ENCODE measurements at places on chromosomes 1 and 21.

DNA sequence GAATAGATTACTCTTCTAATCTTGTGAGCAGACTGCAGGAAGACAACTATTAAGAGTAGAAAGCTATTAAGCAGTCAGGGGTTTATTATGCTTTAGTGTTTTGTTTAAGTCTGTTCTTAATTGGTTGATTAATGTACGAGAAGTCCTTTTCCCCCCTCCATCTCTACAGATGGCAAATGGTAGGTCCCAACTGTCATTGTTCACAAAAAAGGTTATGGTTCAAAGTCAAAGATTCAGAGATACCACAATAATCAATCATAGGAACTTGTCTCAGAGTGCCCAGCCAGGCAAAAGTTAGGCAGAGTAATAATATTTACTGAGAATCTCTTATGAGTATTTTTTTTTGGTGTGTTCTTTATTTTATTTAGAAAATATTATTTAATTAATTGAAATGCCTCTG is 26.8 kb downstream of the NFIA start:
- no peak for DNase-seq

DNA sequence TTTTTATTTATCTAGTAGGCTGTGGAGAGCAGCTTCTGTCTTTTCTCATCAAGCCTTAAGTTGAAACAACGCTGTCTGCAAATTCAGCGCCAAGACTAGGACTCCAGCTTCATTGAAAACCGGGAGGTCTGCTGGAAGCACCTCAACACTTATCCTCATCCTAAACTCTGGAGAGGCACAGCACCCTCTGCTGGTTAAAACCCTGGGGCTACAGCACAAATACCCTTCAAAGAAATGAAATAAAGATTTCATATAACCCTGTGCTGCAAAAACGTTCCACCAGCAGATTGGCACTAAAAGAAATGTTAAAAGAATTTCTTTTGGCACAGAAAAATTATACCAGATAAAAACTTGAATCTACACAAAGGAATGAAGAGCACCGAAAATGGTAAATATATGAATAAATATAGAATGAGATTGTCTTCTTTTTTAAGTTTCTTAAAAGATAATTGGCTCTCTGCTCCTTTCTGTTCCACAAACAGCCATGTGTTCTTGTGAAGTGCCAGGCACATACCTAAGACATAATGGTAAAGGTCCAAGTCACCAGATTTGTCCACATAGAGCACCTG is 227.7 kb upstream of the SAMSN1 start:
- no peak for DNase-seq

GRCh38 chr1:186454981-186455380 is 5.9 kb downstream of the PDC start:
- DNase-seq = no peak

DNA sequence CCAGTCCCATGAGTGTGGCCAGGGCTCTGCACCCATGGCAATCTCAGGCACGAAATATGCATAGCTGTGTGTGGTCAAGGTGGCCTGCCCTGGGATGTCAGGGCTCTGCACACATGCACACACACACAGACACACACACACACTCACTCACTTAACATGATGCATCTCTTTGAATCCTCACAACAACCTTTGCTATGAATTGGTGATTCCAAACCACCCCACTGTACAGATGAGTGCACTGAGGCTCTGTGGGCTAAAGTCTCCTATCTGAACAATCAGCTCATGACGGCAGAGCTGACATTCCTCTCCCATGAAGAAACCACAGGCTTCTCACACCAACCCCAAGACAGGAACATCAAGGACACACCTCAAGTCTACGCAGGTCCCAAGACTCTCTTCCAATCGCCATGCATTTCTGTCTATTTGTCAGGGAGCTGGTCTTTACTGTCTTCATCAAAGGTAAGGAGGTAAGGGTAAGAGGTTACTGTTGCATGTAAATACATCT is 131.6 kb downstream of the ETS2 start:
- DNase-seq = no peak

GRCh38 chr1:172513479-172513878 is 19.5 kb upstream of the SUCO start:
- DNase-seq = no peak

DNA sequence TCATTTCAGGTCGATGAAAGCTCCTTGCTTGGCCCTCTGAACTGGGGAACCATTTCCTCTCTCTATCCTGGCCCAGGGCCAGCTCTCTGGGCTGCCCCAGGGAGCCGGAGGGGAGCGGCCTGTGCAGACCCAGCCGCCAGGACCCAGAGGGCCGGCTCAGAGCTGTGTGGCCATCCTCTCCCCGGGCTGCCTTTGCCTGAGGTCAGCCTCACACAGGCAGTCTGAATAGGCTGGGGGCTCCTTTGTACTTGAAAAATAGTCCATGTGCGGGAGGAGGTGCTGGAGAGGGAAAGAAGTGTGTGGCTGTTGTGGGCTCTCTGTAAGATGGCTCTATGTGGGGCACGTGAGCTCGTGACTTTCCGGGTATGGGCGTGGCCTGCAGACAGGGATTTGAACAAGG is 275.1 kb upstream of the VAMP3 start:
- DNase-seq = no peak

- no peak for DNase-seq
Observed at GRCh38 chr1:39958403-39959200, 3.7 kb downstream of the MFSD2A start.

- no peak for DNase-seq
Observed at GRCh38 chr21:37532868-37533780, 166.6 kb downstream of the DYRK1A start.

DNA sequence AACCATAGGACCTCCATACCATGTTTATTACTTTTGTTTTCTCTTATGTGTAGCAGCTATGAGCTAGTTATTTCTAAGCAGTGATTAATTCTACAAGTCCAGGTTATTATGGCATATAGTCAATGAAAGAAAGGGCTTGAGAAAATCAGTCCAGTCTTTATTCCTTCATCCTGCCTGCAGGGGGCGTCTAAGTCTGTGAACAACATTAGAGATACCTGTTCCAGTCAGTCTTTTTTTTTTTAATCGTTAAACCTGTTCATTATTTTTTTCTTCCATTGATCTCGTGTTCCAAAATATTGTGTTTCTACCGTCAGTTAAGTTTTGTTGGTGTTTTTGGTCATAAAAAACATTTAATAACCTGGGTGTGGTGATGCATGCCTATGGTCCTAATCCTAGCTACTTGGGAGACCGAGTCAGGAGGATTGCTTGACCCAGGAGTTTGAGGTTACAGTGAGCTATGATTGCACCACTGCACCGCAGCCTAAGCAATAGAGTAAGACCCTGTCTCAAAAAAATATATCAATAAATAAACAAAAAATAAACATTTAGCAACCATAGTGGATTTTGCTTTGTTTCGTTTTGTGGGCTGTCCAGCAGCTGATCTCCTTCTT is 29.4 kb upstream of the CD2 start:
- DNase-seq = no peak

DNA sequence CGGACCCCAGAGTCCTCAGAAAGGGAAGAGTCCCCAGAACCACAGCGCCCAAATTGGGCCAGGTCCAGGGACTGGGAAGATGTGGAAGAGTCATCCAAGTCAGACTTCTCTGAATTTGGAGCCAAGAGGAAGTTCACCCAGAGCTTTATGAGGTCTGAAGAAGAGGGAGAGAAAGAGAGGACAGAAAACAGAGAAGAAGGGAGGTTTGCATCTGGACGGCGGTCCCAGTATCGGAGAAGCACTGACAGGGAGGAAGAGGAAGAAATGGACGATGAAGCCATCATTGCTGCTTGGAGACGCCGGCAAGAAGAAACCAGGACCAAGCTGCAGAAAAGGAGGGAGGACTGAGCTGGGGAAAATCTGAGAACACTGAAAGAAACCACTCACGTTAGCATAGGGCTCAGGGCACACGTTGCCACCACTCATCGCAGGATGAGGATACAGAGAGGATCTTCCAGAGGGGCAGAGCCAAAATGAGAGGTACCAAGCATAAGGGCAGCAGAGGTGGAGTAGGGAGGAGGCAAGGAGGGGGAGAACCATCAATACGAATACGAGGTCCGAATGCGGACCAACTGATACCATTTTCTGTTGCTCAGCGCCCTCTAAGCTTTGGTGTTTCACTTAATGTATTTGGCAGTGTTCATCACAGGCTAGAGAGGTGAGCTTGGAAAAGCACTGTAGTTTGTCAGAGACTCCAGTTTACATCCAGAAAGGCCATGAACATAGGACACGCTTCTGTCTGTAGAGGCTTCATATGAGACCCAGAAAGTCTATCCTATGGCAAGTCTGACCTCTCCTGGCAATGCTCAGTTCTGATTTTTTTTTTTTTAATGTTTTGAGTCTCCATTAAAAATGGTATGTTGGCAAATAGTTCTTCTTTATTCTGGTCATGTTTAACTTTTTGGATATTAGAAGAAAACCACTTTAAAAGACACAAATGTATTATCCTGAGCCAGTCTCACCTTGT is 34.7 kb downstream of the STYXL2 start:
- DNase-seq = no peak

GRCh38 chr1:46447499-46448108 is 42.0 kb upstream of the DMBX1 start:
- no peak for DNase-seq

- no peak for DNase-seq
Observed at GRCh38 chr21:24420689-24421088, 1186.6 kb downstream of the MRPL39 start.

DNA sequence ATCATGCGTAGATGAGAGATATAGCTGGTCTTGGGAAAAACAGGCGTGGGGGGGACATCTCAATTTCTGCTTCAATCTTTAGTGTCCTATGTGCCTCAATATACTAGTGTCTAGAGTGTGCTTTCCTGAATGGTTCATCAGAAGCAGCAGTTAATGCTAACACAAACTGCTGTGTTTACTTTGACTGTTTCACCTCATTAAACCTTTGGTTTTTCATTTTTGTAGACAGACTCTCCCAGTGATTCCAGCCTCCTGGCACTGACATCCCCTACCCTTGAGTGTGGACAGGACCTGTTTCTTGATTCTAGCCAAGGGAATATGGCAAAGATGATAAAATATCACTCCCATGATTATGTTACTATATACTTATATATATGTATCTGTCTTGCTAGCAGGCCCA is 37.6 kb downstream of the ZYG11A start:
- no peak for DNase-seq

GRCh38 chr21:34513129-34513675 is 1.2 kb upstream of the KCNE1 start:
- DNase-seq = no peak

DNA sequence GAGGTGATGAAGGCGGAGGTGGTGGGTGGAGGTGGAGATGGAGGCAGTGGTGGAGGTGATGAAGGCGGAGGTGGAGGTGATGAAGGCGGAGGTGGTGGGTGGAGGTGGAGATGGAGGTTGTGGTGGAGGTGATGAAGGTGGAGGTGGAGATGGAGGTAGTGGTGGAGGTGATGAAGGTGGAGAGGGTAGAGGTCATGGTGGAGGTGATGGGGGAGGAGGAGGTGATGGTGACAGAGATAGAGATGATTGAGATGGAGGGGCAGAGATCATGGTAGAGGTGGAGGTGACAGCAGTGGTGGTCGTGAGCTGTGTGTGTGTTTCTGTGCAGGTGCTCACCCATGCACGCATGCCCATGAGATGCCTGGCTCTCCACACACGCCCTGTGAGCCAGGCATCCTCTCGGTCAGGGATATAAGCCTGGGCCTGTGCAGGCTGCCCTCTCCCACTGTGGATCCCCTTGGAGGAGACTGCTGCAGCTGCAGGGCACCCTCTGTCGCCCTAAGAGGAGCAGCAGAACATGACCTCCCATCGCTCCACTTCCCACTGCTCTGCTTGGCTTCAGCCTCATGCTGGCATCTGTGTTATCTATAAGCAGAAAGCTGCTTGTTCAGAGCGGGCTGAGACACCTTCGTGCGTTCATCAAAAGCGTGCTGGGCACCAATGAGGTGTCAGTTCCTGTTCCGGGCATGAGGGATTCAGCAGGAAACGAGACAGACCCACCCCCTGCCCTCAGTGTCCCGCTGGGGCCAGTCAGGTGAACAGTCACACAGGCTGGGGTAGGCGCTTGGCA is 20.5 kb upstream of the NPHP4 start:
- DNase-seq = no peak

- no peak for DNase-seq
Observed at GRCh38 chr1:245432228-245432875, 277.6 kb downstream of the KIF26B start.

DNA sequence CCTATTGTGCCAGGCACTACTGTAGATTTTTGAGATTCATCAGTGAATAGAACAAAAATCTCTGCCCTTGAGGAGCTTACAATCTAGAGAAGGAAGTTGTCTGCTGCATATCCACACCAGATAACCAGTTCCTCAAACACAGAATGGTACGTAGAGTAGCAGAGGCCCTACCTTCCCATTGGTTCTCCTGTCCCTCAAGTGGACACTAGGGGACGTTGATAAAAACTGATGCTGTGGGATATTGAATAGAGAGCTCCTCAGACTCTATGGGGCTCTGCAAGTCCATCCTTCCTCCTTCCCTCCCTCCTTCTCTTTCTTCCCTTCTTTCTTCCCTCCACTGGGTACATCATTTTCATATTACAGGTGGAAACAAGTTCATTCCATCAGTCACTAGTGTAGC is 371.3 kb downstream of the PBX1 start:
- no peak for DNase-seq

DNA sequence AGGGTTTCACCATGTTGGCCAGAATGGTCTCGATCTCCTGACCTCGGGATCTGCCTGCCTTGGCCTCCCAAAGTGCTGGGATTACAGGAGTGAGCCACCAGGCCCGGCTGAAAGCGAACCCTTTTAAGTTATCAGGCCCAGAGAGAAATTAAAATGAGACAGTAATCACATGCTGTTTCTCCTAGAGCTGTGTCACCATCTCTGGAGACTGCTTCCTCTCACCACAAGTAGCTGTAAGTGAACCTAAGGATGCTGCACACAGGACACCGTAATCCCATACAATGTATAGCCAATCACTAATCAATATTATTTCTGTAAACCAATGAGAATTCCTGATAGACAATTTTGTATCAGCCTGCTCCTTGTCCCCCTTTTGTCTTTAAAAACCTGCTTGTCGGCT is 5.7 kb upstream of the CSTB start:
- no peak for DNase-seq

- no peak for DNase-seq
Observed at GRCh38 chr1:228371741-228372182, 34.9 kb downstream of the TRIM11 start.

- no peak for DNase-seq
Observed at GRCh38 chr1:173562813-173563212, 40.1 kb downstream of the SLC9C2 start.

- DNase-seq = no peak
Observed at GRCh38 chr1:178962853-178963711, 62.6 kb upstream of the FAM20B start.

All from vagina (tissue), 2 donors.